ENCODE measurements at places on chromosomes 6 and 20.

DNA sequence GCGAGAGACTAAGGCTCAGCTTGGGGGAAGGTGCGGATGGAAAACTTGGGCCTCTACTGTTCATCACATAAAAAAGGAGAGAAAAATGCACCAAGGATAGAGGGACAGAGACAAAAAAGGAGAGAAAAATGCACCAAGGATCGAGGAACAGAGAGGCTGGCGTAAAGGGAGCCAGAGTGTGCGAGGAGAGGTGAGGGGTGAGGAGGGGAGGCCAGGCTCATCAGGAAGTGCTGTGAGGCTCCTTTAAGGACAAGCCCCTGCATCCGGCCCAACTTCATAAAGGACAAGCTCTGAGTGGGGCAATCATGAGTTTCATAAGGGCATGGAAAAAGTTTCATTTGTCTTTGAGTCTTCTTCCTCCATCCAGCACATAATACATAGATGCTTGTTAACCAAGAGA is 117.2 kb upstream of the NXT1 start:
- no peak for DNase-seq

GRCh38 chr20:23086056-23086566 is at the start of gene CD93:
Gene CD93 (minus strand): TSS chr20:23086324. CDS start chr20:23086192, 132 bp downstream.
- DNase-seq, result no peak

DNA sequence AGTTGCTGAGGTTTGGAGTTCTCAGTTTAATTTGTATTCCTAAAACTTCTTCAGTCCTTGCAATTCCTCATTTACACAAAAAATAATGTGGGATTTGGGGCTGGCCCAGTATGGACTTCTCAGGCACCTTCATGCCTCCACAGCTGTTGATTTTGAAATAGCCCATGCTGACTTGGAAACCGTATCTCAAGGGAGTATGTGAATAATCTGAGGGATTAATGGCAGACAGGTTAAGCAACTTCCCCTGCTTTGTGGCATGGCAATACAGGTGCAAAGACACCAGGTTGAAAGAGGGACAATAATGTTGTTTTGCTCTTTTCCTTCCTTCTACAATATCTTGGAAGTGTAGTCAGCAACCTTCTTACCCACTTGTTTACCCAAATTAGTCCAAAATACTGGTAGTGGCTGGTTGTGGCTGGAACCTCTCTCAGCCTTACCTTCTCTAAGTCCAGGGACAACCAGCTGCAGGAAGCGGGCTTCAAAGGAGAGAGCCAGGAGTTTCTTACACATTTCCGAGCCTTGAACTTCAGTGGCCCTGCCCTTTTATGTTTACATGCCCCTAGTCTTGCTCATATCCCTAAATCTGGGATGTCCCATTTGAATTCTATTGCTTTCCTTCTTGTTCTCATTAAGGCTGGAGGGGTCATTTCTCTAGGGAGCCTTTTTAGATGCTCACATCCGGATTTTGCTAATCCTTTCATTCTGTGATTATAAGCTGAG is 44.1 kb upstream of the ADGRF1 start:
- DNase-seq, result no peak

GRCh38 chr6:12343122-12343439 is 52.9 kb downstream of the EDN1 start:
- no peak for DNase-seq

DNA sequence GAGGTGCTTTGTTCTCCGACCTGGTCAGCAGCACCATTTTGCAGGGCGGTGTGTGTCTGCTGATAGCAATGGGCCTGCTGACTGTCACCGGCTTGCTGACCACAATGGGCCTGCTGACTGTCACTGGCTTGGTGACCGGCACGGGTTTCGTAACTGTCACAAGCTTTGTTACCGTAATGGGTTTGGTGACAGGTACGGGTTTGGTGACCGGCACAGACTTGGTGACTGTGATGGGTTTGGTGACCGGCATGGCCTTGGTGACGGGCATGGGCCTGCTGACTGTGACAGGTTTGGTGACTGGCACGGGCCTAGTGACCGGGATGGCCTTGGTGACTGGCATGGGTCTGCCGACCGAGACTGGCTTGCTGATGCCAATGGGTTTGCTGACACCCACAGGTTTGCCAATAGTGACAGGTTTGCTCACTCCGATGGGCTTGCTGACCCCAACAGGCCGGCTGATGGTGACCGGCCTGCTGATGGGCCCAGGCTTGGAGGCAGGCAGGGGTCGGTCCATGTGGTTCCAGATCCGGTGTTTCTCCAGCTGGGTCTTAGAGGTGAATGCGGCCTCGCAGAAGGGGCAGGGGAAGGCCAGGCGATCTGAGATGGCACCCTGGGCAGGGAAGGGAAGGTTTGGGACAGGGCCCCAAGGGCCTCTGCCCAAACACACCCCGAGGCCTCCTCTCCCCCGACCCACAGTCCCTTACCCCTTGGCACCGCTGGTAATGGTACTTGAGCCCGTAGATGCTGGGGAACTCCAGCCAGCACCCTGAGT is 3.4 kb downstream of the ZNF512B start:
- no peak for DNase-seq

- no peak for DNase-seq
These were observed 1.1 kb downstream of the GJA10 start for GRCh38 chr6:89895276-89895874.

DNA sequence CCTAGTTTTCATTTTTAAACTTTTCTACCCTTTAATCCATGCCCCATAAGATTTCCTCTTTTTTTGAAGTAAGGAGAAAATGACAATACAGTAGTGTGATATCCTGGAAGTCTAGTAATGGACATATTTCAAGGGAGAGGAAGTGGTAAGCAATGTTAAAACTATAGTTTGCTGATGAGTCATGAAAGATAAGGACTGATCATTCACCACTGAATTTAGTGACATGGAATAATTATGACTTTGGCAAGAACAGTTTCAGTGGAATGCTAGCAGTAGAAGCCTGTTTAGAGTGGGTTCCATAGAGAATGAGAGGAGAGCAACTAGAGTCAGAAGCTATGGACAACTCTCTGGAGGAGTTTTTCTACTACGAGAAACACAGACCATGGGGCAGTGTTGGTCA is 24.9 kb upstream of the SLC2A12 start:
- DNase-seq, result no peak

DNA sequence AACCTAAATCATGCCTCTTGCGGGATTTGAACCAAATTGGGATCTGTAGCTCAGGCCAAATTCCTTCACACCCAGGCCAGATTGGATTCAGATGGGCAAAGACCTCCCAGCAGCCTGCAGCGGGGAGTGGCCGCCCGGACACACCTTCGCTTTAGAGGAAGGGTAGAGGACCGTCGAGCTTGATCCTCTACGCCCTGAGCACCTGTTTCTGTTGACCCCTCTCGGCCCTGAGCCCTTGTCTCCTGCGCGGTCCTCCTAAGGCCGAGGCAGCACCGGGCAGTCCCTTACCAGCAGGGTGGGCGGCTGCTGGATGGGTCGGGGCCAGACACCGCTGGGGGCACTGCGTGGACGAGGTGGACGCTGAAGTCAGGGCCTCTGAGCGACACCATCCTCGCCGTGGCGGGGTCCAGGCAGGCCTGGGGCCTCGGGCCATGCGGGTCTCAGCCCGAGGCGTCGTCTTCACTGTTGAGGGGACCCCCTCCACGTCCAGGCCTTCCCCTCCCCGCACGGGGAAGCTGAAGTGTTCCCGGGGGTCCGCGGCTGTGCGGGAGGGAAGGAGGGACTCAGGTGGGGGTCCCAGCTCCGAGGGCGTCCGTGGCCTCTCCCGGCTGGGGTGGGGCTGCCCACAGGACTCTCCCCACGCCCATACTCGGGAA is 114.8 kb downstream of the SMOC2 start:
- no peak for DNase-seq

- DNase-seq, result no peak
These were observed 9.9 kb downstream of the TTI1 start for GRCh38 chr20:38023181-38024001.

Measured in cortex of kidney (tissue), 1 donor.